ENCODE measurements at places on chromosomes 3 and 15.

- no peak overlapping the region for H3K27ac ChIP-seq
- H3K4me1 ChIP-seq: no peaks in the 10 kb centered on the region
- no peak for DNase-seq
- no peaks in the 10 kb centered on the region for H3K27me3 ChIP-seq
These were observed 41.6 kb downstream of the IQCH start for GRCh38 chr15:67296188-67296587.

GRCh38 chr3:187222801-187223200 is 25.5 kb downstream of the RTP1 start:
- H3K36me3 ChIP-seq: no peaks in the 10 kb centered on the region
- DNase-seq: no peak
- H3K4me1 ChIP-seq: peaks cover 4% of the 10 kb centered on the region
- H3K27me3 ChIP-seq: no peaks in the 10 kb centered on the region
- H3K27ac ChIP-seq: no peak overlapping the region

DNA sequence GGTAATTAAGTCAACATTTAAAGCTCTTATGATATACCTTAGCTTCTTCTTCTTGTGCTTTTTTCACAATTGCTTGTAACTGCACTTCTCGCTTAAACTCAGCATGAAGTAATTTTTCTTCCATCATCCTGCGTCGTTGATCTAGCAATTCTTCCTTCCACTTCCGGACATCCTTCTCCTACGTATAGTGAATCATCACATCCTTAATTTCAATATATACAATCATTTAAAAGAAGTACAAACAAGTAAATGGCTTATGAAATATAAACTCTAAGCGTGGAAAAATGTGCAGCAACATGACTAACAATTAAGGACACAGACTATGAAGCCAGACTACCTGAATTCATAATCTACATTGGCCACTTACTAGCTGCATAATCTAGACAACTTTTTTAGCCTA is 151.4 kb downstream of the SCAPER start:
- H3K27ac ChIP-seq: no peak overlapping the region
- H3K4me3 ChIP-seq: no peak overlapping the region
- no peaks in the 10 kb centered on the region for H3K4me1 ChIP-seq
- DNase-seq: no peak

GRCh38 chr3:4982773-4983738 is 3.8 kb downstream of the BHLHE40 start:
- no peak for DNase-seq
- H3K36me3 ChIP-seq: no peaks in the 10 kb centered on the region
- no peak overlapping the region for H3K27ac ChIP-seq
- H3K4me1 ChIP-seq: peaks cover 8% of the 10 kb centered on the region
- peaks cover 22% of the 10 kb centered on the region for H3K27me3 ChIP-seq

DNA sequence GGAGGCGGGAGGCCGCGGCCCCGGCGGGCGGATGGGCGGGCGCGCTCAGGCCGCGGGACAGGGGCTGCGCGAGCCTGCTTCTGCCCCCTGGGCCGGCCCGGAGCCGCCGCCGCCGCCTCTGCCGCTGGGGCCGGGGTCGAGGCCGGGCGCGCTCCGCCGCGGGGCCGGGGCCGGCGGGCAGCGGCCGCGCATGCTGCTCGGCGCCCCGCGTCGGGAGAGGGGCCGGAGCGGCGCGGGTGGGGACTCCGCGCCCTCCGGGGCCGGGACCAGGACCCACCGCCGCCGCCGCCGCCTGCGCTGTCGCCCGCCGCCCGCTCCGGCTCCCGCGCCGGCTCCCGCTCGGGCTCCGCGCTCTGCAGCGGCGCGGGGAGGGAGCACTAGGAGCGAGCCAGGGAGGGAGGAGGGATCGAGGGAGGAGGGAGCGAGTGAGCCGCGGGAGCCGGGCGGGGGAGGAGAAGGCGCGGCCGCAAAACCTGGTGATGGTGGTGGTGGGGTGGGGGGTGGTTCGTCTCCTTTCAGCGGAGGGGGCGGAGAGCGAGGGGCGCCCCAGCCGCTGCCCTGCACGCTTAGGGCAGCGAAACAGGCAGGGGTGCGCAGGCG is at the start of gene LINGO1:
Gene LINGO1, minus strand, starts transcription at position 379 of the 600 bp plus-strand sequence. CDS start 597 bp downstream, outside the sequence.
- H3K27ac ChIP-seq: peak within 1 kb of the TSS; percentile 84
- no peak for DNase-seq
- peak within 1 kb of the TSS; percentile 66 for H3K4me3 ChIP-seq
- H3K27me3 ChIP-seq: no peaks in the 10 kb centered on the region
- no peaks in the 10 kb centered on the region for H3K36me3 ChIP-seq

GRCh38 chr3:177589911-177590381 is 392.7 kb upstream of the TBL1XR1 start:
- no peak overlapping the region for H3K4me3 ChIP-seq
- H3K27ac ChIP-seq: no peak overlapping the region
- peaks cover 2% of the 10 kb centered on the region for H3K4me1 ChIP-seq
- no peak for DNase-seq
- no peaks in the 10 kb centered on the region for H3K36me3 ChIP-seq

- no peaks in the 10 kb centered on the region for H3K36me3 ChIP-seq
- no peaks in the 10 kb centered on the region for H3K27me3 ChIP-seq
- H3K4me3 ChIP-seq: no peak overlapping the region
- no peaks in the 10 kb centered on the region for H3K4me1 ChIP-seq
- H3K27ac ChIP-seq: no peak overlapping the region
- no peak for DNase-seq
These were observed 46.5 kb downstream of the SYNPR start for GRCh38 chr3:63324621-63325020.

DNA sequence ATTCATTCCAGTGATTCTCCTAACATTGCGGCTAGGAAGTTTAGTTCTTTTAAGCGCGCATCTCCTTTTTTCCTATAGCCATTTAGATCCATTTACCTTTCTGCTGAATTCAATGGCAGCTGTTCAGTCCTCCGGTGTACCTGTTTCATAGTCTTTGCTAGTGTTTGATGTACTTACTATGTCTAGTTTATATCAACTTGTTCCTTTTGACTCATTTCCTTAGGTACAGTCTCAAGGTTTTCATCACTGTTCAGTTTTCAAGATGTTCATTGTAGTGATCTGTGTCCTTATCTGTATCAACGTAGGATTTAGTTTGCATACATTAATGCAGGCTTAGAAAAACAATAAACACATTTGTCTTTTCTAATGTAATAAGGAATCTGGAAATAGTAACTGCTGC is 59.0 kb upstream of the MBNL1 start:
- peaks cover 2% of the 10 kb centered on the region for H3K4me1 ChIP-seq
- H3K27ac ChIP-seq: no peak overlapping the region
- no peaks in the 10 kb centered on the region for H3K36me3 ChIP-seq
- no peak overlapping the region for H3K4me3 ChIP-seq
- no peak for DNase-seq
- no peaks in the 10 kb centered on the region for H3K27me3 ChIP-seq

DNA sequence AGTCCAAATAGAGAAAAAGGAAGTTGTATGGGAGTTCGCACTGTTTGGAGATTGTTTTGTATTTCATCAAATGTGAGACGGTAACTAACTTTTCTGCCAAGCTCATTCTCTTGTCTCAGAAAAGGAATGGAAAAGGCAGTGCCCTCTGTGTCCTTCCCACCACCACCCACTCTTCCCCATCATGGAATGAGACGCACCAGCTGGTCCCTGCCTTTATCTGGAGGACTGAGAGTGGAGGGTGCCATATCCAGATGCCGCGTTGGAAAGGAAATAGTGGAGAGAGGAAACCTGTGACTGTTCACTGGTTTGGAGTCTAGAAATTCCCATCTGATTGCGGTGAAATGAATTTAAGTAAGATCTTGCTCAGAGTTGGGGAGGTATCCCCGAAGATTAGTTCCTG is 3.7 kb upstream of the CCK start:
- H3K36me3 ChIP-seq: no peaks in the 10 kb centered on the region
- H3K4me1 ChIP-seq: peaks cover 3% of the 10 kb centered on the region
- no peak overlapping the region for H3K4me3 ChIP-seq
- no peak for DNase-seq

Data from H1 (cell line).